Progenitor cell of endocrine pancreas (in vitro differentiated cells): ENCODE measurements at places on chromosomes 12 and 14. TPM values are rescaled to one million over a fixed set of nuclear protein-coding genes. Genes with fewer than 3 reads are reported as not detected.

Gene LYZ
- total RNA-seq, result 8.8 and 11.1 TPM in 2 replicates

Gene PPP4R4
- 12.8 and 13.5 TPM in 2 replicates for total RNA-seq

Gene FAM181A
- not detected in 2 replicates for total RNA-seq

Gene REC8
- 380 and 408 TPM in 2 replicates for total RNA-seq

Gene WNT5B
- 8.9 and 10.1 TPM in 2 replicates for total RNA-seq

Gene MUCL1
- not detected in 2 replicates for total RNA-seq

Gene PTPRO
- total RNA-seq, result 0.24 and 0.69 TPM in 2 replicates

Gene DPPA3
- total RNA-seq, result not detected in 2 replicates
